Endothelial cell of umbilical vein (primary cell): ENCODE measurements at places on chromosomes 2 and 18. TPM values are rescaled to one million over a fixed set of nuclear protein-coding genes. Genes with fewer than 3 reads are reported as not detected.

IL1R2 gene
- total RNA-seq = not detected in 2 replicates

RIT2 gene
- total RNA-seq = not detected in 2 replicates

RAB31 gene
- total RNA-seq = 27.9 and 30.5 TPM in 2 replicates

SKOR2 gene
- total RNA-seq = not detected in 2 replicates

DNA sequence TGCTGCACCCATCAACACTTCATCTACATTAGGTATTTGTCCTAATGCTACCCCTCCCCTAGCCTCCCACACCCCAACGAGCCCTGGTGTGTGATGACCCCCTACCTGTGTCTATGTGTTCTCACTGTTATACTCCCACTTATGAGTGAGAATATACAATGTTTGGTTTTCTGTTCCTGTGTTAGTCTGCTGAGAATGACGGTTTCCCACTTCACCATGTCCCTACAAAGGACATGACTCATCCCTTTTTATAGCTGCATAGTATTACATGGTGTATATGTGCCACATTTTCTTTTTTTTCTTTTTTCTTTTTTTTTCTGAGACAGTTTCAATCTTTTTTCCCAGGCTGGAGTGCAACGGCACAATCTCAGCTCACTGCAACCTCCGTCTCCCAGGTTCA, 284.1 kb upstream of the CYP26B1 start:
- no peaks in the 10 kb centered on the region for H3K27me3 ChIP-seq
- H3K27ac ChIP-seq = no peak overlapping the region
- DNase-seq = no peak
- no peak overlapping the region for H3K4me3 ChIP-seq
- H3K36me3 ChIP-seq = no peaks in the 10 kb centered on the region

GRCh38 chr18:1408376-1408775, 503.7 kb downstream of the ADCYAP1 start:
- no peak for DNase-seq
- H3K27me3 ChIP-seq = no peaks in the 10 kb centered on the region
- no peaks in the 10 kb centered on the region for H3K36me3 ChIP-seq
- H3K27ac ChIP-seq = no peak overlapping the region
- H3K4me3 ChIP-seq = no peak overlapping the region

DNA sequence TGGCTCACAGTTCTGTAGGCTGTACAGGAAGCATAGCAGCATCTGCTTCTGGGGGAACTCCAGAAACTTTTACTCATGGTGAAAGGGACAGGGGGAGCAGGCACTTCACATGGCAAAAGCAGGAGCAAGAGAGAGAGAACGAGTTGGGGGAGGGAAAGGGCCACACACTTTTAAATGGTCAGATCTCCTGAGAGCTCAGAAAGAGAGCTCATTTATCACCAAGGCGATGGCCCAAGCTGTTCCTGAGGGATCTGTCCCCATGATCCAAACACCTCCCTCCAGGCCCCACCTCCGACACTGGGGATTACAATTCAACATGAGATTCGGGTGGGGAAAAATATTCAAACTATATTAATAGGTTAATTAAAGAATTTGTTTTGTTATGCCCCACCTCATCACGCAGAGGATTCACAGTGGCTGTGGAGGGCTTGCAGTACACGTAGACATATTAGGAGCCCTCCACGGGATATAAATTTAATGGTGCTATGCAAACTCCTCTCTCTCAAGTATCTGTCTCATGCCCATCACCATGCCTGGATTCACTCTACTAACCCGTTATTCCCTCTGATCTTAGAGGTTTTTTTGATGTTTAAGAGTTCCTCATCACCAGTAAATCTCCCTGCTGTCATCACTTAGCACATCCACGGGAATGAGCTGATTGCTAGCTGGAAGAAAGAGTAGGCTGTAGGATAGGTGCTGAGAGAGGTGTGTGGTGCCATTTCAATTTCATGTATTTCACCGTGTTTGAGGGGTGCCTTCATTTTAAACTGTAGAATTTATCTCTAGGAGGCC, 84.5 kb upstream of the ARHGAP28 start:
- H3K27ac ChIP-seq = no peak overlapping the region
- H3K4me1 ChIP-seq = no peaks in the 10 kb centered on the region
- DNase-seq = no peak

DNA sequence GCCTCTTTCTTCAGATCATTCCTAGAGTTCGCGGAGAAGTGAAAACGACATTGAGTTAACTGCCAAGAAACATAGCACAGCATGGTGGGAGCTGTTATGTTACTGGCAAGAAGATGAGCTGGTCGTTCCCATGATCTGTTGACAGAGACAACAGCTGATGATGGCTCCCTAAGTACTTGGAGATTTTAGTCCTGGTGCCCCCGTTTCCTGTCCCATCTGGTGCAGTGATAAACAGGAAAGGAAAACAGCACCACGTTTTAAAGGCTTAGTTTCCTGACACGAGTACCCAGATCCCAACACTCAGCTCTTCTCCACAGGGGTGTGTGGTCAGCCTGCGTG, 56.4 kb upstream of the KCNG2 start:
- H3K27ac ChIP-seq = no peak overlapping the region
- H3K4me1 ChIP-seq = no peaks in the 10 kb centered on the region
- no peaks in the 10 kb centered on the region for H3K27me3 ChIP-seq
- no peak for DNase-seq
- H3K36me3 ChIP-seq = no peaks in the 10 kb centered on the region

- H3K27ac ChIP-seq = no peak overlapping the region
- H3K4me1 ChIP-seq = peaks cover 5% of the 10 kb centered on the region
- H3K27me3 ChIP-seq = no peaks in the 10 kb centered on the region
Measured at GRCh38 chr2:138239902-138240491, 261.6 kb upstream of the SPOPL start.

GRCh38 chr2:149418065-149418464, 87.7 kb downstream of the LYPD6 start:
- H3K4me1 ChIP-seq = peaks cover 3% of the 10 kb centered on the region
- H3K4me3 ChIP-seq = no peak overlapping the region
- H3K36me3 ChIP-seq = no peaks in the 10 kb centered on the region
- peak; percentile 78 for DNase-seq
- H3K27me3 ChIP-seq = no peaks in the 10 kb centered on the region

DNA sequence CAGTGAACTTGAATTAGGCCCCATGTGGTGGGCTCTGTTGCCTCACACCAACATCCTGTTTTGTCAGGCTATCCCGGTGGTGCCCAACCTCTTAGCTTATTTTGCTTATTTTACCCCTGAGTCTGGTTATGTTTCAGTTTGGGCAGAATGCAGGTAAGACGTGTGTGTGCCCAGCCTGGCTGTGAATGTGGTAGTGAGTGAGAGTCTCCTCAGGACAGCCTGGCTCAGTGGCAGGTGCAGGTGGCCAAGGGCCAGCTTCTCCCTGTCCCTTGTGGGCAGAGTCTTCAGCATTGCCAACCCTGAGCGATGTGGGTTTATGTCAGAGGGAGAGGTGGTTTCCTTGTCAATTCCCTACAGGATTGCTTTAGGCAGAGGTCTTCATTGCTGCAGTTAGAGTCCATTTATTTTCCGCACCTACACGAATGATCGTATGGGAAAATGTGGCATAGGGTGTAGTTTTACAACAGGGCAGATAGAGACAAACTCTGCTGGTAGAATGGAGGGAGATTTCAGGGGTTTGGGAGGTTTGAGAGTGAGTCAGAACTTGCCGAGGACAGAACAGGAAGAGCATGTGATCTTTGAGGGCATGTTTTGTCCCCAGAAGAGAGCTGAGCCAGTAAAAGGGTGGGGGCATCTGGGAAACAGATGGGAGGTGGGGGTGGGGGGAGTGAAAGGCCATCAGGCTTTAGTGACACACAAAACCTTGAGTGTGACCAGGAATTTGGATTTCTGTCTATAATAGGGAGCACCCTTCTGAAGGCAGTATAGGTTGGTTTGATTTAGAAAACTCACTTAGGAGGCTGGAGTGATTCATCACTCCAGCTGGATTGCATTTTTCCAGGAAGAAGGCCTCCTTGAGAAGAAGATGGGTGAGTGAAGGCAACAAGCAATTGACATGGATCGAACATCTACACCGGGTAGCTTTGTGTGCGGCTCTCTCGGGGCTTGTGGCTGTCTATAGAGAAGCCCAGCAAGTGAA, 156.2 kb upstream of the CELF4 start:
- no peak for DNase-seq
- no peak overlapping the region for H3K4me3 ChIP-seq
- no peaks in the 10 kb centered on the region for H3K27me3 ChIP-seq
- H3K4me1 ChIP-seq = no peaks in the 10 kb centered on the region
- no peak overlapping the region for H3K27ac ChIP-seq

GRCh38 chr2:149902081-149902480, 314.5 kb upstream of the MMADHC start:
- no peak overlapping the region for H3K27ac ChIP-seq
- H3K4me1 ChIP-seq = no peaks in the 10 kb centered on the region
- no peaks in the 10 kb centered on the region for H3K36me3 ChIP-seq

DNA sequence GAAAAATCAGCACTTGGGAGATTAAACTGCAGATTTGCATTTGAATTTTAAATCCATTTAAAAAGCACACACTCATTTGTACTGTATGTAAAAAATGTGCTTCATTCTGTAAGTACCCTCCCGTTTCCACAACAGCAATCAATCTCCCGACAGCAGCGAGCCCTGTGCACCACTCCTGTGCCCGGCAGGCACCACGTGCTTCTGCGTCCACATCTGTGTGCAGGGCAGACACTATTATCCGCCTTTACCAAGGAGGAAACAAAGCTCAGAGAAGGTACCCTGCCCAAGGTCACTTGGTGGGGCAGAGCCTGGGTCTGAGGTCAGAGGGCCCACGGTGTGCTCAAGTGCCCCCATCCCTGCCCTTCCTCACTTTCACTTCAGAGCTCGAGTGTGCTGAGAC, 7.5 kb downstream of the HSBP1L1 start:
- H3K36me3 ChIP-seq = peaks cover 16% of the 10 kb centered on the region
- no peaks in the 10 kb centered on the region for H3K27me3 ChIP-seq
- no peaks in the 10 kb centered on the region for H3K4me1 ChIP-seq
- no peak overlapping the region for H3K27ac ChIP-seq

DNA sequence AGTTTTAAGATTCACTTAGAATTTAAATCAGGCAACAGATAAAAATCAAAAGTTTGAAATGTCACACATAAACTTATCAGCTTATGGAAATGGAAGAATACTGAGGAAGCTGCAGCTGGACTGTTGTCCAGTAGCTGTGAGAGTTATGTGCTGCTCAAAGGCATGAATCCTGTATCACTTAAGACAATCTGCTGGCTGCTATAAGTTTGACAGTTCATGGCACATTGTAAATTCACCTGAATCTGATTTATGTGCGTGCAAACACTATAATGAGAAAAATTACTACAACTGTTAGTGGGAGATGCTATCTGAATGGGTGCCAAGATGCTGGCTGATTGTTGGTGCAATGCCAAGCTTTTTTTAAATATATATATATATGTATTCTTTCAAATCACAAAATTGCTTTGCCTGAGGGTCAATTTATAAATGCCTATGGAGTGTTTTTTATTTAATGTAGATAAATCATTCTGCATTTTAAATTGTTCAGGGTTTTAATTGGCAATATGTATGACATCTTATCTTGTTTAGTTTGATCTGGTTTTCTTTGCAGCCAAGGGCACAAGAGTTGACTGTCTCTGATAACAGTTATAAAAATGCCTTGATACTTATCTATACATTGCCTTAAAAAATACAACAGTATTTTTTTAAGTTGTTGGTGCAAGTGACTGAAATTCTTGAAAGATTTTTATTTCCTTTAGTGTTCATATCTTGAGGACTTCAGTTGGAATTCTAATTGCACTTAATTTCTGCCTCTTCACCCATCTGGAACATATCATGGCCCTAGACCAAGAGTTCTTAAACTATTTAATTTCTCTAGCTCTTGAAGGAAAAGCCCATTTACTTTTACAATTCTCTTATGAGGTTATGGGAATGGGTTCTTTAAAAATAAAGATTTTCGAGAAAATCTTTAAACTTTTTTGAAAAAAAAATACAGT, 48.7 kb downstream of the CAVIN2 start:
- DNase-seq = no peak
- H3K36me3 ChIP-seq = no peaks in the 10 kb centered on the region
- H3K4me3 ChIP-seq = no peak overlapping the region
- no peaks in the 10 kb centered on the region for H3K27me3 ChIP-seq
- H3K4me1 ChIP-seq = no peaks in the 10 kb centered on the region
- no peak overlapping the region for H3K27ac ChIP-seq

- DNase-seq = peak; percentile 11
- H3K4me3 ChIP-seq = no peak overlapping the region
- no peaks in the 10 kb centered on the region for H3K27me3 ChIP-seq
Measured at GRCh38 chr18:68456985-68457384, 257.9 kb downstream of the TMX3 start.

GRCh38 chr2:63842149-63843061, 709 bp downstream of the UGP2 start:
- peak; percentile 51 for DNase-seq
- H3K36me3 ChIP-seq = no peaks in the 10 kb centered on the region
- H3K4me3 ChIP-seq = peak overlapping the region; percentile 91
- no peaks in the 10 kb centered on the region for H3K27me3 ChIP-seq

- H3K27ac ChIP-seq = no peak overlapping the region
- no peaks in the 10 kb centered on the region for H3K36me3 ChIP-seq
- no peaks in the 10 kb centered on the region for H3K27me3 ChIP-seq
- DNase-seq = no peak
Measured at GRCh38 chr2:48929571-48930301, 174.2 kb upstream of the LHCGR start.

- no peak overlapping the region for H3K27ac ChIP-seq
- no peaks in the 10 kb centered on the region for H3K27me3 ChIP-seq
- no peaks in the 10 kb centered on the region for H3K36me3 ChIP-seq
- H3K4me1 ChIP-seq = peaks cover 8% of the 10 kb centered on the region
- DNase-seq = peak; percentile 73
Measured at GRCh38 chr2:150612957-150613710, 125.7 kb upstream of the RND3 start.

DNA sequence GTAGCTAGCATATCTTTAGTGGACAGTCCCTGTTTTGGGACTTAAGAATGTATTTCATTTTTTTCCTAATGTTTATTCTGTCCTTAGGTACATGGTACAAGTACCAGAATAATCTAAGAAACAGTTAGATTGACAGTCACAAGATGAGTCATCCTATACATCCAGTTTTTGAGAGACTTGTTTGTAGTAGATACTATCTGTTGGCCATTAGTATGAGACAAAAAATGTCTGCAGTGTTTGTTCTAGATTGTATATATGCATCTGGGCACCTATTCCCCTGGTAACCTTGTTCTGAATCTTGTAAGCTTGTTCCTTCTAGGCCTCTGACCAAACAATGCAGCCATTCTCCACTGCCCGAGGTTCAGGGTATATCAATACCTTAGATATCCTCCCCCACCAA, 1343.5 kb downstream of the SUCLG1 start:
- H3K27ac ChIP-seq = peak overlapping the region; percentile 36
- H3K4me3 ChIP-seq = no peak overlapping the region
- no peaks in the 10 kb centered on the region for H3K27me3 ChIP-seq
- no peaks in the 10 kb centered on the region for H3K36me3 ChIP-seq
- DNase-seq = peak; percentile 2
- H3K4me1 ChIP-seq = peaks cover 8% of the 10 kb centered on the region

- H3K27ac ChIP-seq = no peak overlapping the region
- no peak overlapping the region for H3K4me3 ChIP-seq
- H3K4me1 ChIP-seq = no peaks in the 10 kb centered on the region
- no peaks in the 10 kb centered on the region for H3K36me3 ChIP-seq
- no peaks in the 10 kb centered on the region for H3K27me3 ChIP-seq
- no peak for DNase-seq
Measured at GRCh38 chr2:238631491-238632180, 204.9 kb downstream of the ASB1 start.

- H3K27ac ChIP-seq = no peak overlapping the region
- H3K4me3 ChIP-seq = no peak overlapping the region
- DNase-seq = peak; percentile 4
- no peaks in the 10 kb centered on the region for H3K27me3 ChIP-seq
- H3K4me1 ChIP-seq = no peaks in the 10 kb centered on the region
Measured at GRCh38 chr2:136874258-136874657, 108.9 kb downstream of the THSD7B start.
